ENCODE measurements at places on chromosomes 7 and 10. TPM values are rescaled to one million over a fixed set of nuclear protein-coding genes. Genes with fewer than 3 reads are reported as not detected.

Gene TMEM196
- polyA plus RNA-seq, result not detected

GRCh38 chr10:79942261-79943185 is 6.4 kb downstream of the SFTPD start:
- no peaks in the 10 kb centered on the region for H3K27me3 ChIP-seq
- H3K27ac ChIP-seq, result no peak overlapping the region

DNA sequence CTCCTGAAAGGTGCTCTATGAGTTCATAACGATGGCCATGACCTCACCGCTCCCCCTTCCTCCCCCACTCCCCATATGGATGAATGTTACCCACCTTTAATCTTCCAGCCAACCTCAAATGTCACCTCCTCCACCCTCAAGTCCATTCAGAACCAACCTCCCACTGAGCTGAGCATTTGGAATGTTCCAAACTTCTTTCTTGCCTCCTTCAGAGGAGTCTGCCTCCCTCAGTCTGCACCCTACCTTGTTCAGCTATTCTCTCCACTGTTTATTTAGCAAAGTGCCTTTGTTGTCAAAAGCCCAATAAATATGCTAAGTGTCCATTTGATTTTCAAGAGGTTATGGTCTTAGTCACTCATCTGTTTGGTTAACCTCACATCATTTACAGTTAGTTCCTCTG is 22.9 kb upstream of the MTPAP start:
- no peaks in the 10 kb centered on the region for H3K36me3 ChIP-seq
- no peaks in the 10 kb centered on the region for H3K27me3 ChIP-seq
- H3K4me3 ChIP-seq, result no peak overlapping the region
- H3K4me1 ChIP-seq, result no peaks in the 10 kb centered on the region
- H3K27ac ChIP-seq, result no peak overlapping the region

- H3K27ac ChIP-seq, result no peak overlapping the region
- no peak for DNase-seq
- no peaks in the 10 kb centered on the region for H3K27me3 ChIP-seq
- no peaks in the 10 kb centered on the region for H3K4me1 ChIP-seq
- no peaks in the 10 kb centered on the region for H3K36me3 ChIP-seq
Observed at GRCh38 chr7:91656541-91657482, 223.7 kb downstream of the MTERF1 start.

DNA sequence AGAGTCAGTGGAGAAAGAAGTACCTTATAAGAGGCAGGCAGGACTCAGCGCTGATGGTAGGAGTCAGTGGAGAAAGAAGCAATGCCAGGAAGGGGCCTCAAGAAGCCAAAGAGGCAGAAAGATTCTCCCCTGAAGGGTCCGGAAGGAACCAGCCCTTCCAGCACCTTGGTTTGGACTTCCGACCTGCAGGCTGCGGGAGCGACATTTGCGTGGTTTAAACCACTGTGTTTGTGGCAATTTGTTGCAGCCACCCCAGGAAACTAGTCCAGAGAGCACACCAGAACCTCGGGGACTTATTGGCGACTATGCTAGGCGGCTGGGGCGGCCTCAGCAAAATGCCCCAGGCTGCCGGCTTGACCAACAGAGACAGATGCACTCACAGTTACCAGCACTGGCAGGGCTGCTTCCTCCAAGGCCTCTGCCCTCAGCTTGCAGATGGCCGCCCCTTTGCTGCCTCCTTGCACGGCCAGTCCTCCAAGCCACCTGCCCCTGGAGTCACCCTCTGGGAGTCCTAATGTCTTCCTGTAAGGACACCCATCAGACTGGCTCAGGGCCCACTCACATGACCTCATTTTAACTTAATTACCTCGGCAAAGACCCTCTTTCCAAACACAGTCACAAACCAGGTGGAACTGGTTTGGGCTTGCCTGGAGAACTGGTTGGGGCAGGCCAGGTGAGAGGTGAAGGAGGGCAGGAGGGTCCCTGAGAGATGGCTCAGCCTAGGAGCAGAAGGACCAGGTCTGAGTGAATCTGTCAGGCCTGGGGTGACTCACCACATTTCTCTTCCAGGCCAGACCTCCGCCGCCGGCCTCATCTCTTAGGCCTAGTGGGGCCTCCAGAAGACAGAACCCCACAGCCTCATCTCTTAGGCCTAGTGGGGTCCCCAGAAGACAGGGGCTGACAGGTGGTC is 26.1 kb downstream of the CALML3 start:
- no peak overlapping the region for H3K27ac ChIP-seq
- no peaks in the 10 kb centered on the region for H3K36me3 ChIP-seq
- H3K27me3 ChIP-seq, result no peaks in the 10 kb centered on the region

Gene CLCN1
- 0.01 TPM for polyA plus RNA-seq

GRCh38 chr10:71397296-71398212 is 834 bp downstream of the CDH23 start:
- no peak for DNase-seq
- H3K36me3 ChIP-seq, result no peaks in the 10 kb centered on the region
- peak overlapping the region; percentile 38 for H3K4me3 ChIP-seq
- peak overlapping the region; percentile 56 for H3K27ac ChIP-seq
- H3K27me3 ChIP-seq, result peaks cover 43% of the 10 kb centered on the region
- peaks cover 11% of the 10 kb centered on the region for H3K4me1 ChIP-seq

DNA sequence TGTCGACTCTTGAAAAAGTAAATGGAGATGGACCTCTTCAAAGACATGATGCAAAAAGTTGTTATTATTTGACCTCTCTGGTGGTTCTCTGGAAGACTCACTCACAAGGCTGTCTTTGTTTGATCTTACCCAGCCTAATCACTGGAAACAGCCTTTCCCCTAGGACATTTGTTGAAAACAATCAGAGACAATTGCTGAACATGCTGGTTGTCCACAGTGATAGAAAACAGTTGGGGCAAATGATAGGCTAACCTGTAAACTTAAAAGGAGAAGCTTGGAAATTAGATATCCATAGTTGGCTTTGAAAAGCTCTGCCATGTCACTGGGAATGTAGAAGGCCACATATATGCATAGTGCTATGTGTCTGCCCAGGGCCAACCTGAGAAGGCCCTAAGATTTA is 22.9 kb upstream of the TES start:
- H3K4me3 ChIP-seq, result no peak overlapping the region
- H3K36me3 ChIP-seq, result no peaks in the 10 kb centered on the region
- H3K27me3 ChIP-seq, result no peaks in the 10 kb centered on the region
- no peaks in the 10 kb centered on the region for H3K4me1 ChIP-seq
- no peak for DNase-seq
